ENCODE measurements at places on chromosomes 3 and 15.

DNA sequence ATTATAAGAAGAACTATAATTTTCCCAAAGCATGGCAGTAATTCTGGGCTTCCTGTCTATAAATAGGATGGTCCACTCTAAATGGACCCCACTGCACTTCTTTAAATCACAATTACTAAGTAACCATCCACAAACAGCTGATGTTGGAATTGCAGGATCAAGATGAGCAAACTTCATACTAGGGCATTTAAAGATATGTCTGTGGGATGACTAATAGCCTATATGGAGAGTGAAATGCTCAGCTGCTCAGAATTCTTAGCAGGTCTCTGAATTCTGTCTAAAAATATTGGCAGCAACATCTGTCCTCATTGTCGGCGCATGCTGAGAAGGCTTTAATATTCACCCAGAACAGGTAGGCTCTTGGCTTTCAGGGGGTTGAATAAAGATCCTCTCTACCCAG, 140.4 kb downstream of the SATB1 start:
- H3K4me1 ChIP-seq, result no peaks in the 10 kb centered on the region
- peaks cover 8% of the 10 kb centered on the region for H3K27me3 ChIP-seq
- no peak for DNase-seq
- no peak overlapping the region for H3K4me3 ChIP-seq

- peaks cover 12% of the 10 kb centered on the region for H3K27me3 ChIP-seq
- H3K36me3 ChIP-seq, result no peaks in the 10 kb centered on the region
- no peak overlapping the region for H3K4me3 ChIP-seq
- H3K27ac ChIP-seq, result no peak overlapping the region
- no peaks in the 10 kb centered on the region for H3K4me1 ChIP-seq
- no peak for DNase-seq
Measured at GRCh38 chr15:39698444-39699390, 83.9 kb downstream of the FSIP1 start.

GRCh38 chr15:50883903-50884302, 24.6 kb upstream of the AP4E1 start:
- H3K4me1 ChIP-seq, result peaks cover 59% of the 10 kb centered on the region
- peak overlapping the region; percentile 64 for H3K4me3 ChIP-seq
- H3K27ac ChIP-seq, result peak overlapping the region; percentile 92
- H3K36me3 ChIP-seq, result peaks cover 2% of the 10 kb centered on the region

GRCh38 chr15:79394231-79394630, 37.9 kb upstream of the MINAR1 start:
- H3K27me3 ChIP-seq, result no peaks in the 10 kb centered on the region
- no peak overlapping the region for H3K4me3 ChIP-seq
- no peak for DNase-seq
- no peak overlapping the region for H3K27ac ChIP-seq
- H3K4me1 ChIP-seq, result no peaks in the 10 kb centered on the region

- no peak overlapping the region for H3K4me3 ChIP-seq
- no peaks in the 10 kb centered on the region for H3K4me1 ChIP-seq
- H3K27ac ChIP-seq, result no peak overlapping the region
- H3K36me3 ChIP-seq, result no peaks in the 10 kb centered on the region
- no peak for DNase-seq
Measured at GRCh38 chr15:66878761-66879160, 176.7 kb downstream of the SMAD6 start.

- no peak overlapping the region for H3K4me3 ChIP-seq
- DNase-seq, result no peak
- H3K27me3 ChIP-seq, result no peaks in the 10 kb centered on the region
Measured at GRCh38 chr3:197746209-197746608, 3.5 kb upstream of the FYTTD1 start.

DNA sequence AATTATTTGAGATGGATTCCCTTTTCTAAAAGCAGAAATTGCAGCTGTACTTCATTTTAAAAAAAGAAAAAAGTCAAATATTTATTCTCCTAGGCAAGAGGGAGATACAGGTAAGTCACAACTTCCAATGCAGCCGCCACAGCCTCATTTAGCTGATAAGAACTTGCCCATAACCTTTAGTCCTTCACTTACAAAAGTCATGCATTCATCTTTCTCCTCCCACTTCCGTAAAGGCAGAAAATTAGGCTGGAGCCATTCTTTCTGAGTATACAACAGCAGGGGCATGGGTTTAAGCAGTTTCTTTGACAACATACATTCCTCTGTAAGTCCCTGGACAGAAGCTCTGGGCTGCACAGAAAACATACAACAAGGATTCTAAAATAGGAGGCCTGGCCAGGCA, 4.3 kb downstream of the SUCLG2 start:
- no peak overlapping the region for H3K4me3 ChIP-seq
- H3K27me3 ChIP-seq, result no peaks in the 10 kb centered on the region
- DNase-seq, result no peak

DNA sequence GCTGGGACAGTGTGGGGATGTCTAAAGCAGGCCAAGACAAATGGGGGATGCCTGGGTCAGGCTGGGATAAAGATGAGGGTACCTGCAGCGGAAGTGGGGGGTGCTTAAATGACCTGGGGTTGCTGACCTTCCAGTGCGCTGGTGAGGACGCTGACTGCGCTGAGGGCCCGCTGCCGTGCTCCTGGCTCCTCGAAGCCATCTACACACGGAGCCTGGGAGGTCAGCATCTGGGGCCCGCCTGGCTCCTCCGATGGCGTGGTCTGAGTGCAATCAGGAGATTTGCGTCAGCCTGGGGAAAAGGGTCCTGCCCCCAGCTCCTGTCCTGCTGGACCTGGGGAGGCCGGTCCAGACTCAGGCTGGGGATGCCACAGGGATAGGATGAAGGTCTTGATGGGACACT, 50.7 kb downstream of the SCN5A start:
- H3K4me1 ChIP-seq, result no peaks in the 10 kb centered on the region
- DNase-seq, result no peak
- no peak overlapping the region for H3K4me3 ChIP-seq
- H3K36me3 ChIP-seq, result no peaks in the 10 kb centered on the region
- peaks cover 9% of the 10 kb centered on the region for H3K27me3 ChIP-seq

DNA sequence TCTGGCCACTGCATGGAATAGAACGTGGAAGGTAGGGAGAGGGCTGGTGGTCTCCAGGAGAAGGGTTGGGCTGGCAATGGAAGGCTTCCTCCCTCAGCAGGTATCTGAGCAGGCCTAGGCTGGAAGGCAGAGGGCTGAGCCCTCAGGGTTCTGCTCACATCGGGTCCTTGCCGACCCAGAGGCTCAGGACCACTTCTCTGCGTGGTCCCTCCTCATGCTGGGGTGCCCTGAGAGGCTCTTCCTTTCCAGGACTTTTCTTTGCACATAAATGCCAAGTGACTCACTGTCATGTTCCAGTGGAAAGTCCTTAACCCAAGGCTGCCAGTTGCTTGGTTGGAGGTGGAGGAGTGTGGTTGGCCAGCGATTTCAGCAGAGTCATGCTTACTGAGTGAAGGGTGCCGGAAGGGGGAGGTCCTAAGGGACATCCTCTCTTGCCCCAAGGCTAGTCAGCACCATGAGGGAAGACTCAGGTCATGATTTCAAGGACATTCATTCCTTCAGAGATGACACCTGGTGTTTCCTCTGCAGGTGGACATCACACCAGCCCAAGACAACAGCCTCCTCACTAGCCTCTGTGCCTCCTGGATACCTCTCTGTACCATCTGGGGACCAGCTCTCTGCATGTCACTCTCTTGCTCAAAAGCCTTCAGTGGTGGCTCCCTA, 8.2 kb downstream of the SLC6A6 start:
- no peak for DNase-seq
- H3K4me3 ChIP-seq, result no peak overlapping the region
- H3K27me3 ChIP-seq, result no peaks in the 10 kb centered on the region
- peak overlapping the region; percentile 67 for H3K27ac ChIP-seq
- H3K4me1 ChIP-seq, result peaks cover 27% of the 10 kb centered on the region

DNA sequence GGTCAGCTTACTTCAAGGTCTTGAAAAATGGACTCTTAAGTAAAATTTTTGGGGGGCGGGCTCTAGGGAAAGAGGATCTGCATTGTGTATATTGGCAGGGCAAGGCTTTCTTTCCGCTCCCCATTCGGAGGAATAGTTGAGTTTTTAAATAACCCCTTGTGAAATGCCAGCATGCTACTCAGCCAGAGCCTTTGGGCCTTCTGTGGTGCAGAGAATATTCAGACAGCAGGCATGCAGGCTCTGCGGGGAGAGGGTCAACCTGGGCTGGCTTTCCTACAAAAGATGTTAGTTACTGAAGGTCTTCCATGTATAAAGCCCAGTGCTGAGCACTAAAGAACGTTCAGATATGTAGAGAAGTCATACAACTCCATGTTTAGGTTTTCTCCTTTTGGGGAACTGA, 40.6 kb downstream of the ADAMTSL3 start:
- DNase-seq, result no peak
- no peak overlapping the region for H3K4me3 ChIP-seq
- H3K4me1 ChIP-seq, result no peaks in the 10 kb centered on the region
- H3K27me3 ChIP-seq, result no peaks in the 10 kb centered on the region

DNA sequence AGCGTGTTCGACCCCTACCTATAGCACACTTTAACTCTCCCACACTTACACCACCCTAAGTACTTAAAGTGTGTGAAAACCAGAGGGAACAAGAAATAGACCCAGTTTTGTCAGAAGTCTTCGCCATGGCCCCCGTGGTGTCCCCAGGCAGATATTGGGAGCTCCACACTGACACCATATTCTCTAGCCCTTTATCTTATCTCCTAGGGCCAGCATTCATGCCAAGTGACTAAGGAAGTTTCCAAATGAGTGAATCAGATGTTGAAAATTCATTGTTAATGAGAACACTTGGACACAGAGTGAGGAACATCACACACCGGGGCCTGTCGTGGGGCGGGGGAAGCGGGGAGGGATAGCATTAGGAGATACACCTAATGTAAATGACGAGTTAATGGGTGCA, 31.8 kb downstream of the P3H2 start:
- no peaks in the 10 kb centered on the region for H3K36me3 ChIP-seq
- no peak overlapping the region for H3K27ac ChIP-seq
- H3K4me3 ChIP-seq, result no peak overlapping the region
- peaks cover 11% of the 10 kb centered on the region for H3K27me3 ChIP-seq
- H3K4me1 ChIP-seq, result no peaks in the 10 kb centered on the region
- DNase-seq, result no peak

DNA sequence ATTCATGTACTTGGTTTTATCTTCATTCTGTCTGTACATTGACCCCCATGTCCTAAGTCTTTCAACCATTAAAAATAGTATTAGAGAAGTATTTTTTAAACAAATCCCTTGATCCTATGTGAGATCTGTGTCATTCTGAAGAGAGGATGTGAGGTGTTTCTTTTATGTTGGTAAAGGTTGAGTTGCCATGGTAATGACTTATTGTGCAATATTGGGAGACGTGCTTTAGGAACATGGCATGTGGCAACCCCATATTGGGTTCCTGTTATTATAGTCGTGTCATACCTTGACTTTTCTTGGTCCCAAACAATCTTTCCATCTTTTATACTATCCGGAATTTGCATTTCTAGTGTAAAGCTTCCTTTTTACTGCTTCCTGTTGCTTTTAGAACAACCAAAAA, 203.1 kb downstream of the KCNAB1 start:
- peaks cover 18% of the 10 kb centered on the region for H3K27me3 ChIP-seq
- DNase-seq, result no peak
- no peak overlapping the region for H3K27ac ChIP-seq
- H3K4me3 ChIP-seq, result no peak overlapping the region

DNA sequence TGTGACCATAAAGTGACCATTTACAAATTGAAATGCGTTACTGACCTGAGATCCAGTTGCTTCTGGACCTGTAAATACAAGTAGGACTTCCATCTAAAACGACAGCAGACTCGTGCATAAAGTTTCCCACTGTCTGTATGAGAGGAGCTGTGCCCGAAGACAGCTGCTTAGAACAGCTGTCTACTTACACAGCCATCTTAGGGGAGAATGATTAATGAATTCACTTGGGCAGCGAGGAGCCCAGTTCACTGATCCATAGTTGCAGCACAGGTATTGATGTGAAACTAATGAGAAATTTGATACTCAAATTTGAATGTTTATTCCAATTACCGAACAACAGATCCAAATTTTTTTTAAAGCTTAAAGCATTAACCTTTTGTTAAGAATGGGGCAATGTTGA, 748.1 kb downstream of the NR2F2 start:
- H3K4me3 ChIP-seq, result no peak overlapping the region
- H3K27me3 ChIP-seq, result no peaks in the 10 kb centered on the region
- DNase-seq, result no peak
- H3K4me1 ChIP-seq, result no peaks in the 10 kb centered on the region
- no peaks in the 10 kb centered on the region for H3K36me3 ChIP-seq

- peaks cover 32% of the 10 kb centered on the region for H3K36me3 ChIP-seq
- H3K4me3 ChIP-seq, result no peak overlapping the region
- H3K27me3 ChIP-seq, result no peaks in the 10 kb centered on the region
- no peak for DNase-seq
Measured at GRCh38 chr3:130960139-130960795, 66.4 kb downstream of the ASTE1 start.

- DNase-seq, result no peak
- no peak overlapping the region for H3K4me3 ChIP-seq
- H3K4me1 ChIP-seq, result peaks cover 50% of the 10 kb centered on the region
- no peaks in the 10 kb centered on the region for H3K27me3 ChIP-seq
Measured at GRCh38 chr3:4855676-4856075, 123.6 kb upstream of the BHLHE40 start.

- no peaks in the 10 kb centered on the region for H3K4me1 ChIP-seq
- no peak for DNase-seq
- H3K27me3 ChIP-seq, result peaks cover 7% of the 10 kb centered on the region
- no peak overlapping the region for H3K27ac ChIP-seq
- H3K36me3 ChIP-seq, result no peaks in the 10 kb centered on the region
Measured at GRCh38 chr15:29554531-29554930, 267.7 kb downstream of the TJP1 start.

- H3K27me3 ChIP-seq, result peaks cover 16% of the 10 kb centered on the region
- peaks cover 11% of the 10 kb centered on the region for H3K36me3 ChIP-seq
- peak overlapping the region; percentile 38 for H3K27ac ChIP-seq
- peaks cover 27% of the 10 kb centered on the region for H3K4me1 ChIP-seq
- DNase-seq, result no peak
Measured at GRCh38 chr15:70589221-70589620, 174.1 kb downstream of the UACA start.

DNA sequence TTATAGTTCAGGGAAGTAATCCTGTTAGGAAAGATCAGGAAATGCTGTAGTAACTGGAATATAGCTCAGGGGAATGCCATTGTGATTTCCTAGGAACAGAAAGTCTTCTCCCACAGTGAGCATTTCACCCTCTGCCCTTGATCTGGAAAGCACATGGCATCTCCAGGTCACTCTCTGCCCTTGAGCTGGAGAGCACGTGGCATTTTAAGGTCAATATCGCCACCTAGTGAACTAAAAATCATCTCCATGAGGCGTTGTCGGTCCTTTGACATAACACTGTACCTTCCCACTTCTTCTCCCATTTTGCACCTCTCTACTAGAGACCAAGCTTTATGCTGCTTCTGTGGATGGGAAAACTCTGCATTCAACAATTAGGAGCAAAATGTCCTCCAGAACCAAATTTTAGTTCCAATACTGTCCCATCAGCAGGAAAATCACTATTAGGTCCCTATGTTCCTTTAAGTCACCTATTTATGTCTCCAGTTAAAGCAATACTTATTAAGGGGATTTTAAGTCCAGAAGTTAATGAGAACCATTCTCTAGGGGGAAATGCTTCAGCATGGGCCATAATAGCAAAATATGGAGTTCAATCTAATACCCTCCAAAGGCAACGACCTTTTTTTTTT, 54.7 kb upstream of the GK5 start:
- H3K4me3 ChIP-seq, result no peak overlapping the region
- H3K36me3 ChIP-seq, result no peaks in the 10 kb centered on the region
- no peak for DNase-seq
- no peak overlapping the region for H3K27ac ChIP-seq

GRCh38 chr3:8645712-8646111, 1.1 kb upstream of the SSUH2 start:
- peaks cover 12% of the 10 kb centered on the region for H3K27me3 ChIP-seq
- no peaks in the 10 kb centered on the region for H3K4me1 ChIP-seq
- no peak for DNase-seq
- no peak overlapping the region for H3K27ac ChIP-seq

All from activated naive CD8-positive, alpha-beta T cell treated with anti-CD3 and anti-CD28 coated beads, Interleukin-2, amount 10 ng/mL, durations not matched to agents 7 days and 5 days (primary cell).